ENCODE measurements at places on chromosomes 13 and 19.

- DNase-seq: no peak
These were observed 9.4 kb downstream of the SETDB2 start for GRCh38 chr13:49453465-49453864.

DNA sequence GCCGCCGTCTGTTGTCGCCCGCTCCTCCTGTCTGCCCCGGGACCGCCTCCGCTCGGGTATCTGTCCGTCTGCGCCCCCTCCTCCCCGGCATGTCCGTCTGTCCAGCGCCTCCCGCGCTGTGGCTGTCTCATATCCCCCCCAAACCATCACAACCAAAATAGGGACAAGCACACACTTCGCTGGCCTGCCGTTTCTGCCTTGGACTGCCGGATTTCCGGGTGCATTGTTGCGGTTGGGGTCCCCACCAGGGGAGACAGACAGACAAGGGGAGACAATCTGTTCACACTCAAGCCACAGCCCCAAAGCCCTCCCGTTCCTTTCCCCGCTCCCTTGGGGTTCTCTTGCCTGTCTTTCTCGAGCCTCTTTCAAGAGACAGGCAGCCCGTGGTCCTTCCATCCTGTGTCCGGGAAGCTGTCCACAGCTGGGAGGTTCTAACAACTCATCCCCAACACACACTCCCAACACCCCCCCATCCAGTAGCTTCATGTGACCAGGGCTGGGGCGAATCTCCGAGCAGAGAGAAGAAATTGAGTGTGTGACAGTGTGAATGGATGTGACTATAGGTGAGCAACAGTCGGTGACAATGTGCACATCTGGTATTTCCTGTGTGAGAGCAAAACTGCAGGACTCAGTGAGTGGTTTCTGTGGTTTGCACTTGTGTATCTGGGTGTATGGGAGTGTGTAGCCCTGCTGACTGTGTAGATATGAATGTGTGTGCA is 16.5 kb upstream of the FOSB start:
- no peak for DNase-seq

GRCh38 chr19:7874897-7875273 is 695 bp upstream of the PRR36 start:
- no peak for DNase-seq

- no peak for DNase-seq
These were observed 28.5 kb downstream of the MED4 start for GRCh38 chr13:48066310-48066989.

- DNase-seq: no peak
These were observed 67.5 kb downstream of the TSC22D1 start for GRCh38 chr13:44508562-44509077.

- DNase-seq: no peak
These were observed 620.0 kb upstream of the ATXN8OS start for GRCh38 chr13:69487576-69487975.

- no peak for DNase-seq
These were observed 39.9 kb upstream of the CEACAM8 start for GRCh38 chr19:42634409-42635232.

DNA sequence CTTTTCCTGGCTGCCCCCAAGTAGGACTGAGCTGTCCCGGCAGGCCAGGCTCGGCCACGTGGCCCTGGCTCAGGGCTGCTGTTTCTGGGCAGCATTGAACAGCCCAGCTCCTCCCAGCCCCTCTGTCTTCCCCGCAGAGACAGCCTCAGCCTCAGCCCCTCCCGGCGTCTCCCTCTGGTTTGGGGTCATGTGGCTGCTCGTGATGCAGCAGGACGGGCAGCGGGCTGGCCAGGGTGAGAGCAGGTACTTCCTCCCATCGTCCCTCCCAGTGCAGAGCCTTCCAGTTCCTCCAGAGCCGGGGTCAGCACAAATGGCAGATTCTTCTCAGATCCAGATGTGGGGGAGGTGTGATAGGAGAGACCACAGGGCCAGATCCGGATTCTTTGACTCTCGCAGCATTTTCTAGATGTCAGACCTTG is 114.6 kb downstream of the KDM4B start:
- DNase-seq: no peak

GRCh38 chr13:29767006-29767405 is 83.4 kb downstream of the UBL3 start:
- DNase-seq: no peak

GRCh38 chr19:33150852-33151518 is 19.1 kb downstream of the WDR88 start:
- no peak for DNase-seq
